ENCODE measurements at places on chromosomes 1 and 21.

DNA sequence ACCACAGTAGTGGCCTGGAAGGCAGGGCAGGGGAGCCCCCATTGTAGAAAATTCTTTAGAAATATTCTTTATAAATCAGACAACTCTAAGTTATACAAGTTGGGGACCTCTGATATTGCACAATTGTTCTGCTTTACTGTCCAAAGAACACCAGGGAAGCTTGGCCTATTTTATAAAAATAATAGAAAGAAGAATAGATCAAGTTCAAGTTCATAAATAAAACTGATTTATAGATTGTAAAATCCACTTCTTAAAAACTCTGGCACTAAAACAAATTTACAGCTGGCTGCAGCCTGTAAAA, 55.0 kb upstream of the GALNT2 start:
- DNase-seq, result no peak

- no peak for DNase-seq
Measured at GRCh38 chr21:26397545-26397944, 175.5 kb downstream of the CYYR1 start.

- no peak for DNase-seq
Measured at GRCh38 chr1:240491796-240492195, 120.2 kb downstream of the GREM2 start.

- DNase-seq, result no peak
Measured at GRCh38 chr1:243378669-243379068, 122.8 kb downstream of the SDCCAG8 start.

DNA sequence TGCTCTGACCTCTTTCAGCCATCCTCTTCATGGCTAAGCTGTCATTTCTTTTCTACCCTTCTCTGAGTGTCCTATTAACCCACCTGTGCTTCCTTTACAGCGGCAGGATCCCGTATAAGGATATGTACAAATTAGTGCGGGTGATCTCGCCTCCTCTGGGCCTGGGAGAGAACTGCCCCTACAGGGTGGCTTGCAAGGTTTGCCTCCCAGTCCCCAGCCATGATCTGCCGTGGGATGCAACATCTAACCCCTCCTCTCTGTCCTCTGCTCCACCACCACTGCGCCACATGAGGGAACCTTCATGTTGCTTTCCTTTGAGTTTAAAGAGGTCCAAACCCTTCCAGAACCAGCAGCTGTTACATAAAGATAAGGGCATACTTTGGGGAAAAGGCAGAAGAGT, 282.2 kb downstream of the ZNF648 start:
- DNase-seq, result no peak

- DNase-seq, result no peak
Measured at GRCh38 chr1:204104331-204105130, 31.6 kb downstream of the SOX13 start.

DNA sequence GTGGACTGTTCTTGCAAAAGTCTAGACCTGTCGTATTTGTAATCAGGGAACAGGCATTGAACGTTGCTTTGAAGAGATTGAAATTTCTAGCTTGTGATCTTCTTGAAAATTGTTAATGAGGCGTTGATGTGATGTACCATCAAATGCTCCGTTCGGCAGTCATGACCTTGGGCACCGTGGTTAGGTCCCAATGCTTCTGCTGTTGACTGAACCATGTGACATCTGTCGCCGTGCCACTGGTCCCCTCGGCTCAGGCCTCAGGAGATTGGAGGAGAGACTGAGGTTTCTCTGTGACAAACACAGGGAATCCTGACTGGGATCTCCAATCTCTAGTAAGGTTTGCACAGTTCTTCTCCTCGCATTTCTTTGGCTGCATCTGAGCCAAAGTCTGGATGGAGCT, 18.1 kb upstream of the KCNAB2 start:
- DNase-seq, result peak; percentile 24

- DNase-seq, result no peak
Measured at GRCh38 chr1:54124472-54124871, 28.3 kb downstream of the CDCP2 start.

- no peak for DNase-seq
Measured at GRCh38 chr1:240280560-240281322, 189.1 kb downstream of the FMN2 start.

- no peak for DNase-seq
Measured at GRCh38 chr1:38908821-38909220, 27.4 kb upstream of the GJA9 start.

GRCh38 chr1:110011527-110012041, 22.8 kb upstream of the STRIP1 start:
- DNase-seq, result no peak

DNA sequence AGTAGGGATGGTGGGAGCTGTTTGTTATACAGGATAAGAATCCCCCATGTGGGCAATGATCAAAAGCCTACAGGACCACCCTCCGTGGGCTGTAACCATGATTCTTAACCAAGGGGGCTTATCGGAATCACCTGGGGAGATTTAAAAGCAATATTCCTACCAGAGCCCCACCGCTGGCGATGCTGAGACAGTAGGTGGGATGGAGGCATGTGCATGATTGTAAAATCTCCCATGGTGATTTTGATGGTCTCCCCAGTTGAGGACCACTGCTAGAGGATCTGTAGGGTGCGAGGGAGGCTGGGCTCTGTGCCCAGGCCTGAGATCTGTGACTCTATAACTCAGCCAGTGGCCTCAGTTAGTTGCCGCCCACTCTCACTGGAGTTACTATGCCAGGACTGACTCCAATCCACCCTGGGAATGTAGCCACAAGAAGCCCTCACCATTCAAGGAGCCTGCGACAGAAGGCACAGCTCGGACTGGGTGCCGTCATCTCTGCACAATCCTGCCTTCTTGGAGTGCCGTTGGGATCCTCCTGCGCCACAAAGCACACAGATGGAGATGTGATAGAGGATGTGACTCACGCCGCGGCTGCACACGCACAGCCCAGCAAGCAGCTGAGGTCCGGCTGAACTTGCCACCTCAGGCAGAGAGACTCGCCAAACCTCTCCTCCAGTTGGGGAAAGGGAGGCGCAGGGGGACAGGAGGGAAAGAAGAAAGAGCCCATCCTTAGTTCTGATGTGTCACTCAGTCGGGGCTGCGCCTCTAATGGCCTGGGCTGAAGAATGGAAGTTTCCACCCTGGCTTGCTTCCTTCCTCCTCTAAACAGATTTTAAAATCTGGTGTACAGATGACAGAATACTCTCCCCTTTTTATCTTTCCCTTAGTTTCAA, 26.5 kb downstream of the AKNAD1 start:
- DNase-seq, result no peak

- DNase-seq, result no peak
Measured at GRCh38 chr1:25472471-25472870, 41.8 kb downstream of the MACO1 start.

DNA sequence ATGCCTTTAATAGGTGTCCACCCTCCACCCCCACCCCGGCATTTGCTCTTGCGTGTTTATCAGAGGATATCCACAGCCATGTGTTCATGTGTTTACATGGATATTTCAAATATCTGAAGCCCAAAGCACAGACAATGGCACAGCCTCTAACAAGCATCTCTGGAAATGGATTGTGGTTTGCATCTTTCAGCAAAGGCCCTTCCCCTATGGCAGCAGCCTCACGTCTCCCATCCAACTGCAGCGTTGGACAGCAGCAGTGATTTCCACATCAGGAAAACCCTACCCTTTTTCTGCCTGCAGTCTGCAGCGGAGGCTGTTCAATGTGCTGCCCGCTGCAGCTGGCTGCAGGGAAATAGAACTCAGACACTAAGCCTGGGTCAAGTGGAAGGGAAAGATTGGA, 1.6 kb downstream of the RASSF5 start:
- no peak for DNase-seq

GRCh38 chr1:159952932-159953331, 1.1 kb downstream of the SLAMF9 start:
- DNase-seq, result no peak

- no peak for DNase-seq
Measured at GRCh38 chr1:17743008-17743647, 12.0 kb upstream of the ACTL8 start.

DNA sequence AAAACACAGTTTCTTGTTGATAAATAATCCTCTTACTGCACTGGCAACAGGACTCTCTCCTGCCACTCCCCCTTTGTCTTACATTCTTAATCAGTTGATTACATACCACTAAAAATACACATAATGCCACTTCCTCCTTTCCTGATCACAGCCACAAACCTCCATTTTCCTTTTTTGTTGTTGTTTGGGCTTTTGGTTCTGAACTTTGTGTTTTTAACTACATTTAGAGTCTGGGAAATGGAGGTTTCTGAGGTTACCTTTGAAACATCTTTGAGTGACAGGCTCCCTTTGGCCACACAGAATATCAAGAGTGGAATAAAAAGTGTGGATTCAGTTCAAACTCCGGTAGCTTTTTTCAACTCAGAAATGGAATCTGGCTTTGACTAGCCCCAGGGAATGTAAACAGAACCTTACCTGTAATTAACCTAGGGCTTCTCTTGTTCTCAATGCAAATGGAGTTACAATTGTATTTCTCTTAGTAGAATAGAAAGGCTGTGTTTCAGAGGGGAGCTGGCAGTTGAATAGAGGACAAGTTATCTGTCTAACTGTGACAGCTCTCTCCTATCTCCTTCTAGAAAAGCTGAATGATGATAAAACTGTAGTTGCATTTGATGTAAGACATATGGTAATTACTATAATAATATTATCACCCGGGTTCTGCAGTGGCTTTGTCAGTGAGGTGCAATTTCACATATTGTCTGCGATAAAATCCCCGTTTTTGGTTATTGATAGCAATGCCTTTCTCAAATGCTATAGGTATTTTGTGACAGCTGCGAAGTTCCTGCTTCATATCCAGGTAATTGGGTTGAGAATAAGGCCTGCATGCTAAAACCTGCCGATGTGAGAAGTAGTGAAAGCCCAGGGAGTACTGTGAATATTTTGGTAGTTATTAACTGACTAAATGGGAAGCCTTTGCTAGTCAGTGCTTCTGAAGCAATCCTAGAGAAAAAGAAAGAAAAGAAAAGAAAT, 66.9 kb downstream of the ST6GALNAC5 start:
- DNase-seq, result no peak

- no peak for DNase-seq
Measured at GRCh38 chr1:81820765-81821164, 20.0 kb downstream of the ADGRL2 start.

DNA sequence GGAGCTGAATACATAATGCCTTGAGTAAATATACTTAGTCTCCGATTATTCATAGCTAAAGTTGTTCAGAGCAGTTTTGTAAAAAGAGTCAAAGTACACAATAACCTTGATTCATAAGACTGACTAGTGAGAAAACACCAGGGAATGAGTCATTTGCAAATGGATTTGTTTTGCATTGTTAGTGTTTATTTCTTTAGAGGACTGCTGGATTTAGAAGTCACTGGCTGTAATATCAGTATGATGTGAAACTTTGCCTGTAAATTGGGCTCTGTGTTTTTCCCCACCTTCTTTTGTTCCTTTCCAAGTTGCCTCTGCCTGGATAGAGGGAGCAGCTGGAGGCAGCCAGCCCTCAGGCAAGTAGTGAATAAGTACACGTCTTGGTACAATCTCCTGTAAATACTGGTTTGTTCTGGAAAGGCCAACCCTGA, 474.7 kb downstream of the NUF2 start:
- DNase-seq, result no peak

GRCh38 chr1:178488393-178488792, 8.4 kb downstream of the CLEC20A start:
- no peak for DNase-seq

DNA sequence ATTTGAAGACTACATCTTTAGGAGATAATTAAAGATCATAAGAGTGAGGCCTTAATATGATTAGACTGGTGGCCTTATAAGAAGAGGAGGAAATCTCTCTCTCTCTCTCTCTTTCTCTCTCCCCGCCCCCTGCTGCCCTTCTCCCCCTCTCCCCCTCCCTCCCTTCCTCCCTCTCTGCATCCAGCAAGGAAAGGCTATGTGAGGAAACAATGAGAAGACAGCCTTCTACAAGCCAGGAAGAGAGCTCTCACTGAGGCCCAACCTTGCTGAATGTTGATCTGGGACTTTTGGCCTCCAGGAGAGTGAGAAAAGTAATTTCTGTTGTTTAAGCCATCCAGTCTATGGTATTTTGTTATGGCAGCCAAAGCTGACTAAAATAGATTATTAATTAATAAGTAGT, 21.6 kb downstream of the FOXD3 start:
- DNase-seq, result no peak

DNA sequence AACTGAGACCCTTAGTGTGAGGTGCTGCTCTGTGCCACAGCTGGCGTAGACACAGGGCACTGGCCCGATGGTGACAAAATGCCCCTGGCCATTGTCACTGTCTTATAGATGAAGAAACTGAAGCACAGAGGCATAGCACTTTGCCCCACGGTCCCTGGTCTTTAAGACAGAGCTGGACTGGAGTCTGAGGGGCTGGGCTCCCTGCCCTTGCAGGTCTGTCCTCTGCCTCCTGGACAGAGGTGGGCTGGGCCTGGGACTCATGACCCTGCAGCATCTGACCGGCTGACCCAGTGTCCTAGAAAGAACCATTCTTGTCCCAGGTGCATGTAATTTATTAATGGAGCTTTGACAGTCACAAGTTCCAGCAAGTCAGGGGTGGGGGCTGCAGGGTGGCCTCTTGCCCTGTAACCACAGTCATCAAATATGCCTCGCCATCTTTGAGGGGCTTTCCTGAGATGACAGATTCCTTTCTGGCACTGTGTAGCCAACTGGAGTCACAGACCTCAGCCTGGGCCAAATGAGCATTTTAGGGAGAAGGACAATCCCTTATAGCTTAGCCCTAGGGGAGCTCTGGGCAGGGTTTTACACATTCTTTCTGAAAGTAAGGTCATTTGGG, 6.1 kb downstream of the SLFNL1 start:
- DNase-seq, result no peak

DNA sequence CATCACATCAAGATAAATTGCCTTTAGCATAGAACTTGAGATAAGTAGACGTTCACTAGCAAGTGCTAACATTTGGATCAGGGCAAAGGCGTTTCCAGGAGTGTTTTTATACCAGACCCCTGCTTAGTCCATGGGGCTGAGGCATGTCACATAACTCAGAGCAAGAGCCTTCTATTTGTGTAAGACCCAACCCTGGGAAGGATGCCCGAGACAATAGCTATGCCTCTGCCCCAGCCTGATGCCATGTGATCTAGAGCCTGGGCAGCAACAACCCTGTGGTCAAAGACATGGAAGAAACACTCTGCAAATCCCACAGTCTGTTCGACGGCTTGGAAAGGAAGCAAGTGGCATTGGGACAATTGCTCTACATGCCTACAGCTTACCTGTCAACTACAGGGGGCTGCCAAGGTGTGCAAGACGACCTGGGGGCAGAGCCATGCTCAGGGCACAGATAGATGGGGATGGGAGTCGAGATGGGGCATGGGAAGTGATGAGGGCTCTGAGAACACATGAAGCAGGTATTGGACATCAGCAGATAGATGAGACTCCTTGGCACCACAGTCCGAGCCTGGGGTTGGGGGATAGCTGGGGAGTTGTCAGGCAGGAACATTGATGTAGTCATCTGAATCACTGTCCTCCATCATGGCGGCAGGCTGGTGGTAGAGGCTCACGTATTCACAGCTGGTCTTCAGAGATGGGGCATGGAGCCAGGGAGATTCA, 7.3 kb downstream of the IL24 start:
- no peak for DNase-seq

- no peak for DNase-seq
Measured at GRCh38 chr1:115655306-115655663, 13.5 kb downstream of the VANGL1 start.

- DNase-seq, result no peak
Measured at GRCh38 chr1:29655945-29656850, 419.9 kb downstream of the PTPRU start.
